ENCODE measurements at places on chromosomes 4 and X.

- no peak for DNase-seq
These were observed 129.0 kb downstream of the TMEM47 start for GRCh38 chrX:34528081-34528480.

GRCh38 chrX:110414273-110414672, 55.6 kb downstream of the RTL9 start:
- no peak for DNase-seq

GRCh38 chr4:2771264-2771663, 15.1 kb upstream of the TNIP2 start:
- DNase-seq = no peak

DNA sequence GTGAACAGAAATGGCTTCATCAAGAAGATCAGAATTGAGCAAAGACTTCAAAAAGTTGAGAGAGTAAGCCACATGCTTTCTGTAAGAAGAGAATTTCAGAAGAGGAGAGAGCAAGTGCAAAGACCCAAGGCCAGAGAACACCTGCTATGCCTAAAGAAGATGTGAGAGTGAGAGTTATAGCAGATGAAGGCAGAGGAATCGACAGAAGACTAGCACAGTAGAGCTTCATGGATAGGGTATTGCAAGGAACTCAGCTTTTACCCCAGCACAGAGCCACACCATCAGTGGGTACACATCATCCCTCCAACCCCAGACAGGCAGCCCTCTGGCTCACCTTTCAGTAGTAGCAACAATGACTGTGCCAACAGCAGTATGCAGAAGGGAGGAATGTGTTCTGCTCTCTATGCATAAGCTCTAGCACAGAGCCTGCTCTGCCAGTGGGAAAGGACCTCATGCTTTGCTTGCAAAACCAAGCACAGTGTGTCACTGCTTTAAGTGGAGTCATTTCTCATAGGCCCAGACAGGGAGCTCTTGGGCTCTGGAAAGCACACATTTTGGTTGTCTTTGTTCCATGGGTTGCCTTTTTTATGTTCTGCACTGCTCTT, 318.6 kb downstream of the NAF1 start:
- no peak for DNase-seq

GRCh38 chr4:5865896-5866599, 26.8 kb downstream of the CRMP1 start:
- no peak for DNase-seq

DNA sequence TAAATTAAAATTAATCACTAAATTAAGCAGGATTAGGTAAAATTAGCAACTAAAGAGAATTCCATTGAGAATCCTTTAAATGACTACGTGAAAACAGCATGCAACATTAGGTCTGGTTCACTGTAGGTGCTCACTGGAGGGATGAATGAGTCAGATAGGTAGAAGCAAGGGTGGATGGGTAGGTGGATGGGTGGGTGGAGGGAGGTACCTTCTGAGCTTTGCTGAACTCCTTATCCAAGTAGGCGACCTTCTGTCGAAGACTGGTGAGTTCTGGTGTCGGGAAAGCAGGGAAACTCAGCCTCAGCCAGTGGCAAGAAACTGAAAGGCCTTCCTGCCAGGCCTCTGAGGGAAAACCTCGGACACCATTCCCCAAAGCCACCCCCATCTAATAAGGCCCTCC, 3.0 kb downstream of the GRIPAP1 start:
- DNase-seq = no peak

GRCh38 chr4:87017580-87018342, 83.0 kb downstream of the AFF1 start:
- DNase-seq = no peak

DNA sequence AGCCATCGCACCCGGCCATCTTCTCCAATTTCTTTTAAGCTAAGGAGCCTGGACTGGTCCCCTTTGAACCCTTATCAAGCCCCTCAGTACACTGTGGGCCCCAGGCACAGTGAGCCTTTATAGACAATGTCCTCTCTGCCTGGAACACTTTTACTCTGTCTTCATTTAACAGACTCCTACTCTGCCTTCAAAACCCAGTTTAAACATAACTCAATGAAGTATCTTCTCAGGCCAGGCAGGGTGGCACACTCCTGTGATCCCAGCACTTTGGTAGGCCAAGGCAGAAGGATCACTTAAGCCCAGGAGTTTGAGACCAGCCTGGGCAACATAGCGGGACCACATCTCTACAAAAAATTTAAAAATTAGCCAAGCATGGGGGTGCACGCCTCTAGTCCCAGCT, 27.5 kb upstream of the SMS start:
- no peak for DNase-seq

DNA sequence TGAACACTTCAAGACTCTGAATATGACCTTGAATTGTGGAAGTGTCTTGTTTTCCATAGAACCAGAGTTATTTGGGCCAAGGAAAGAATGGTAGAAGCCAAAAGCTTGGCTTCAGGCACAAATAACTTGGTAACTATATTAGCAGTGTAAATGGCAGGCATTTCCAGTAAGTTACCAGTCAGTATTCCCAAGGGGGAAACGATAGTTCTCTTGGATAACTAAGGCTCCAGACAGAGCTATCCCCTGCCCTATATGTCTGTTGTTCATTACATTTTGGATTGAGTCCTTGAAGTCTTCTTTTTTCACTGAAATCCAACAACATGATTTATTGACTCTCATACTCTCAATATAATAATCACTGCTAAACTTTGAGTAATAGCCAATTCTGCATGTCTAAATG, 364.1 kb downstream of the MAGEB5 start:
- DNase-seq = no peak

DNA sequence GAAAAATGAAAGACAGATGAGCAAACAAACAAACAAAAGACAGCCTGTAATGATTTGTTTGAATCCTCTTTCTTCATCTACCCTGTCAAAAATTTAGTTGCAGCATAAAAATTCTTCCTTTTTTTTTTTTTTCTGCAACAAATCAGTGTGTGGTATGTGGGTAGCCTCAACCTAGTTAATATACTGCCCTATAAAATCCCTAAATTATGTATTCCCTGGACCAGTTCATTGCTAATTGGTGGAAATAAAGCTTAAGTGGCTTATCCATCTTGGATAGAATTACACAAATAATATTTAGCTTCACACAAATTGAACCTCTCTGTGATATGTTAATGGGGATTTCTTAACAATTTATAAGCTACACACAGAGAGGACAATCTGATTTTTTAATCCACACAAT, 208.4 kb downstream of the NDST4 start:
- no peak for DNase-seq

GRCh38 chr4:61428950-61429349, 228.8 kb downstream of the ADGRL3 start:
- DNase-seq = no peak

GRCh38 chr4:128543696-128544095, 256.1 kb upstream of the PGRMC2 start:
- DNase-seq = no peak

DNA sequence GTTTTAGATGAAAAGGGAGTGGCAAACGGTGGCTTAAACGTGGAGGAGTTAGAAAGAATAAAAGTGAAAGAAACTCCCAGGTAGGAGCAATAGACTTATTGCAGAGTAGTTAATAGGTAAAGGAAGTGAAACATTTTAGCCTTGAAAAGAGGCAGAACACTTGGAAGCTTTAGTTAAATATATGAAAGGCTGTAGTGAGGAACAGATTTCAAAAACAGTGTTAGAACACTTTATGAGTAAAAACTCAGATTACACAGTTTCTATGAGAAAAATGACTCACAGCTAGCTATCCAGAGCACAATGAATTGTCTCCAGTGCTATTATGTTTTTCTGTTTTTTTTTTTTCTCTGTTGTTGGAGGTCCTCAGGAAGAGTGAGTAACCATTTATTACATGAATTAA, 45.8 kb downstream of the TACR3 start:
- no peak for DNase-seq
